ENCODE measurements at places on chromosomes 4 and X.

- no peak for DNase-seq
These were observed 85.7 kb downstream of the FAM53A start for GRCh38 chr4:1598206-1599025.

GRCh38 chrX:30615229-30615628 is 37.7 kb upstream of the TASL start:
- no peak for DNase-seq

GRCh38 chr4:38949411-38950051 is 81.9 kb downstream of the FAM114A1 start:
- DNase-seq: peak; percentile 3

GRCh38 chr4:176469546-176469945 is 149.8 kb downstream of the SPCS3 start:
- DNase-seq: no peak

GRCh38 chr4:67019686-67020437 is 525.4 kb downstream of the CENPC start:
- DNase-seq: no peak

All from Jurkat, Clone E6-1 (cell line).